ENCODE measurements at places on chromosomes 5 and 9. TPM values are rescaled to one million over a fixed set of nuclear protein-coding genes. Genes with fewer than 3 reads are reported as not detected.
A peak's percentile ranks its signal among the peaks of the same experiment; 100 is the strongest.

- DNase-seq: peak; percentile 32
These were observed 8.2 kb downstream of the ACSL6 start for GRCh38 chr5:132003170-132003744.

The FBP1 gene
- 4.4 TPM for total RNA-seq

GRCh38 chr9:98176391-98177259 lies 15.8 kb downstream of the CORO2A start:
- DNase-seq: no peak

The ANXA6 gene
- 520 TPM for total RNA-seq
